NCI-H1694 (cell line): ENCODE measurements at places on chromosomes 13 and 19.

DNA sequence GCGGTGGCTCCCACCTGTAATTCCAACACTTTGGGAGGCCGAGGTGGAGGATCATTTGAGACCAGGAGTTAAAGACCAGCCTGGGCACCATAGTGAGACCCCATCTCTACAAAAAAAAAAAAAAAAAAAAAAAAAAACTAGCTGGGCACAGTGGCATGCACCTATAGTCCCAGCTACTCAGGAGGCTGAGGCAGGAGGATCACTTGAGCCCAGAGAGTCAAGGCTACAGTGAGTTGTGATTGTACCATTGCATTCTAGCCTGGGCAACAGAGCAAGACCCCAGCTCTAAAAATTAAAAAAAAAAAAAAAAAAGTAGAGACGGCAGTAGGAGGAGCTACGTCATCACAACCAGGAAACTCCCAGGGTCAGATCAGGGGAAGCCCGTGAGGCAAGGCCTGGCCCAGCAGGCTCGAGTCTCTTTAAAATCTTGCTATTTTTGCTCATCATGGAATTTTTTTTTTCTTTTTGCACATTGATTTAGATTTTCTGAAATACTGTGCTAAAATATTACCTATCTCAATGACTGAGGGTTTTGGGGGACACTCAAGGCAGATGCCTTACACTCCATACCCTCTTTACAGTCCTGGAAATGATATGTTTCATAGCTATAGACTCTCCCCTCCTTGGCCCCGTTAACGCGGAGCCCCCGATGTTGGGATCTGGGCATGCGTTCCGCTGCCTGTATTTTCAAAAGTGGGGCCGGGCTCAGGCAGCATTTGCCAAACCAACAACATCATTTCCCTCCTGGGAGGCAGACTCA is 44.4 kb upstream of the USE1 start:
- DNase-seq = no peak

DNA sequence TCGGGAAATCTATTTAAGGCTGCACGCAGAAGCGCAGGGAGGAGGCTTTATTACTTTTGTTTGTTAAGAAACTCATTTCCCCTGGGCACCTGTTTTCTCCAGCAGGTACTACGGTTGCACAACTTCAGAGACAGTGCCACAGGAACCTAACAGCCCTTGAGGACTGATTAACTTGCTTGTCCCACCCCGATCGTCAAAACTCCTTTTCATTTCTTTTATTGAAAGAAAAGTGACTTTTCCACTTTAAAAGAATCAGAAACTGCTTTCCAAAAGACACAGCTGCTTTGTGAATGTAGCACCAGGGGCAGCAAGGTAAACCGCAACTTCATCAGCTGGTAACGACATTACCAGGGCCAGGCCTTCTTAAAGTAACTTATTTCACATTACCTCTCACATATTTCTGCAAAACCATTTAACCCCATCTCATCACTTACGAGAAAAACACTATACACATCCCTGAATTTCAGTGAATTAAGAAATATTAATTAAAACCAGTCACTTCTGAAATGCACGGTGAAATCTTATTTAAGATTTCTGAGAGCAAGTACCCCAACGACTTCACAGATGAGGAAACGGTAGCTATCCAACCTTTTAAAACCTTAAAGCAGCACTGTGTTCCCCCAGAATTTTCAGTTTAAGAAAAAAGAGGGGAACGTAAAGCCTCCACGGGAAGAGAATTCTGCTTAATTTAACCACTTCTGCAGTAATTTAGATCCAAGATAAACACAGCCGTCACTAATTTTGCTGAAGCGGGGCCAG is 1.4 kb downstream of the ANKRD10 start:
- DNase-seq = no peak

DNA sequence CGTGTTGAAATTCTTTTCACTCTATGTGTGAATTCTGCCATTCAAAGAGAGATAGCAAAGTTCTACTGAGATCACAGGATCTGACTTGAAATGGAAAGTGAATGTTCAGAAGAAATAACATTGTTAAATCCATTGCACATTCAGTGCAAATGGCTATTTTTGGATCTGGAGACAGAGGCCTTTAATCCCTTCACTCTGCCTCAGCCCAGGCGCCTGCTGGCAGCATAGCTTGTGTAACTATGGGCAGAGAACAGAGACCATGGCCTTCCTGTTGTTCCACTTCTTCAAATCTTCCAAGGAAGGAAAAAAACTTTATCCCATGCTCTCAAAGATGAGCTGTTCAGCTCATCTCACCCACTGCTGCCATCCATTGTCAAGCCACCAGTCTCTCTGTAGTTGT is 265.4 kb downstream of the LMO7 start:
- DNase-seq = no peak

- DNase-seq = no peak
Observed at GRCh38 chr13:40540328-40541044, 126.0 kb downstream of the FOXO1 start.
